ENCODE measurements at places on chromosomes 3 and 15.

GRCh38 chr15:63288342-63288741 is 10.9 kb downstream of the APH1B start:
- no peak for DNase-seq

- no peak for DNase-seq
Observed at GRCh38 chr3:38966811-38967692, 84.7 kb downstream of the SCN11A start.

DNA sequence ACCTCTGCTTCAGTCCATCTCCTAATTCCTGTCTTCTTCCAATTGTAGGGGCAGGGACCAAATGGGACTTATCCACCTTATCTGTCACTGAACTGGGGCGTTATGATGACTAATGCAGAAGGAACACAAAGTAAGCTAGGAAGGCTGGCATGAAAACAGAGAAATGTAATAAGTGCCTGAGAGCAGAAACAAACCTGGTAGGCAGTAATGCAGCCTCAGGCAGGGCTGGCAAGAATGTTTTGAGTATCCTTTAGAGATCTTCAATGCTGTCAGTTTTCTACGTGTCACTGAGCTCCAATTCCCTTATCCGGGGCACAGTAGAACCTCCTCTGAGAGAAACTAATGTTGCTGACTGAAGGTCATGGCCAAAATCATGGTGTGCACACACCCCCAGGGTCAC is 246.2 kb upstream of the TBL1XR1 start:
- no peak for DNase-seq

DNA sequence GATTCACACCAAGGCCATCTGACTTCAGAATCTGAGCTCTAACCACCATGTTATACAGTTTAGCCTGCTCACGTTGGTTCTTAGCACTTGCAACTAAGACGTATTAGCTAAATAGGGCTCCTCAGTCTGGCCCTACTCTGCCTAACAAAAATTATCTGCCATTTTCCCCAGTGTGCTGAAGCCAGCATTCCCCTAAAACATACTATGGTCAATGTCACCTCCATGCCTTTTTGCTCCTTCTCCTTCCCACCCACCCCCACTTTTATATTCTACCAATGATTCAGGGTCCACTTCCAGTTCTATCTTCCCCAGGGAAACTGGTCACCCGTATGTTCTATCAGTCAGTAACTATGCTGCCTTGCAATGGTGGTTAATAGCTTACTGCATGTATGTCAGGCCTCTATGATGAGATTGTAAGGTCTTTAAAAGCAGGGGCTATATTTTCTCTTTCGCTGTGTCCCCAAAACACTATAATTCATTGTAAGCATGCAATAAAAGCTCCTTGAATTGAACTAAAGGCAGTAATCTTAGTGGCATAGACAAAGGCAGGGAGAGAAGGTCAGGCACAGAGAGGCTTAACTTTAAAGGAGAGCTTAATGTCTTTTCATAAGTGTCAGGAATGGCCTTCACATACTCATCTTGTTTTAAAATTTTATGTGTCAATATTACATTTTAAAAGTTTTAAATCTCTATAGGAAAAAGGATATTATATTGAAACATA is 23.3 kb downstream of the POPDC2 start:
- DNase-seq = no peak

- DNase-seq = no peak
Observed at GRCh38 chr3:57078635-57079473, 18.4 kb downstream of the SPATA12 start.

GRCh38 chr3:195282961-195283360 is 12.0 kb upstream of the XXYLT1 start:
- DNase-seq = no peak

DNA sequence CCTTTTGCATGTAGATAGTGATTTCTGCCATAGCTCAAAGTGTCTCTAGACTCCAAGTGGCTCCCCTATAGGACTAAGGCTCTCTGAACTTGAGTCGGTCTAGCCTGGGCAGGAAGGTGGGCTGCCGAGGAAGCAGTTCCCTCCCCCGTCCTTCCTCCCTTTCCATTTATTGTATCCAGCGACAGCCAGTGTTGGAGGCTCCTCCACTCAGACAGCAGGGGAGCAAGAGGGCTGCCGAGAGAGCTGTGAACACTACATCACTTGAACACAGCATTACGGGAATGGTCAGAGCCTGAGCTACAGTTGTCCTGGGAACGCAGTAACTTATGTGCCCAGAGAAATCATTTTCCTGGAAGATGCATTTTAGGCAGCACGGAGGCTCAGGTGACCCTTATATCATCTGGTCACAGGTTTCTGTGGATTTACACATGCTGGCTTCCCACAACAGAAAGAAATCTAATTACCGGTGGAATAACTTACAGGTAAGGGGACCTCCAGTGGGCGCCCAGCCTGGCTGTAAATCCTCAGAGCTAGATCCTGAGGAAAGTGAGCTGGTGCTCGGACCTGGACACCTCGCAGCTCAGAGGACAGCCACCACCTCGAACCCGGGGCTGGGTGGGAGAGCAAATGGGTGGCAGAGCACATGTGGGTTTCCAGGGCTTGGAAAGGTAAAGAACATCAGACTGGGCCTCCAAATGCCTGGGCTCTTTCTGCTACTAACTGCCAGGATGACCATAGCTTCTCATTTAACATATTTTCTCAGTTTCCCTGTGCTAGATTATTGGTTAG is 197.1 kb downstream of the UACA start:
- no peak for DNase-seq

- DNase-seq = no peak
Observed at GRCh38 chr3:113555138-113555537, 22.8 kb downstream of the SIDT1 start.

GRCh38 chr3:118932822-118933558 is 101.7 kb downstream of the IGSF11 start:
- no peak for DNase-seq

DNA sequence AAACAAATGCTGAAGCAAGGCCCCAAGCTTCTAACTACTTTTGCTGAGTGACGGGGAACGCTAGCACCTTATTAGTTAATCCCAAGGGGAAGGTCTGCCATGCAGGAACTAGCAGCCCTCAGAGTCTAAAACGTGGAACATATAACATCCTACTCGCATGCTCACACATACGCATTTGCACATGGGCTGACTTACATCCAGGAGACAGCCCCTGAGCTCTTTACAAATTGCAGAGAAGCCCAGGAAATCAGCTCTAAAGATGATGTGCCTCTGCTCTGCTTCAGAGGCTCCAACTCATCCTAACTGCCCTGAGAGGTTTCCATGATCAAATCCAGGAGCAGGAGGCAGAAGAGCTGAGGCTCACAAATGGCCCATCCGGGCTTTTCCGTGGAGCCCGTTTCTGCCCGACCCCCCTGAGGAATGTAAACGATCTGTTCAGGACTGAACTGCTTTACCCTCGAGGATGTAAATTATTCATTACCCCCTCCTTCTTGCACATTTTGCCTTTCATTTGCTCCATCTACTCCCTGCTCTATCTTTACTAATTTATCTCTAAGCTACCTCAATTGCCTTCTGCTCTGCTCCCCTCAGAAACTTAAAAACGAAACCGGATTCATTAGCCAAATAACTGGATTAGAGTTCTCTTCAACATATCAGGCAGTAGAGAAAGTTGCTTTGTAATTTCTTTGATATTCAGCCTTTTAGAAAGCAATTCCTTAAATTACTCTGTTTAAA is 141.9 kb upstream of the CCDC54 start:
- DNase-seq = no peak

GRCh38 chr3:78066287-78066686 is 1026.4 kb downstream of the ROBO2 start:
- DNase-seq = no peak

- no peak for DNase-seq
Observed at GRCh38 chr3:197847866-197848401, 56.9 kb downstream of the LRCH3 start.

GRCh38 chr15:65405791-65406423 is 16.8 kb downstream of the IGDCC4 start:
- peak; percentile 19 for DNase-seq

DNA sequence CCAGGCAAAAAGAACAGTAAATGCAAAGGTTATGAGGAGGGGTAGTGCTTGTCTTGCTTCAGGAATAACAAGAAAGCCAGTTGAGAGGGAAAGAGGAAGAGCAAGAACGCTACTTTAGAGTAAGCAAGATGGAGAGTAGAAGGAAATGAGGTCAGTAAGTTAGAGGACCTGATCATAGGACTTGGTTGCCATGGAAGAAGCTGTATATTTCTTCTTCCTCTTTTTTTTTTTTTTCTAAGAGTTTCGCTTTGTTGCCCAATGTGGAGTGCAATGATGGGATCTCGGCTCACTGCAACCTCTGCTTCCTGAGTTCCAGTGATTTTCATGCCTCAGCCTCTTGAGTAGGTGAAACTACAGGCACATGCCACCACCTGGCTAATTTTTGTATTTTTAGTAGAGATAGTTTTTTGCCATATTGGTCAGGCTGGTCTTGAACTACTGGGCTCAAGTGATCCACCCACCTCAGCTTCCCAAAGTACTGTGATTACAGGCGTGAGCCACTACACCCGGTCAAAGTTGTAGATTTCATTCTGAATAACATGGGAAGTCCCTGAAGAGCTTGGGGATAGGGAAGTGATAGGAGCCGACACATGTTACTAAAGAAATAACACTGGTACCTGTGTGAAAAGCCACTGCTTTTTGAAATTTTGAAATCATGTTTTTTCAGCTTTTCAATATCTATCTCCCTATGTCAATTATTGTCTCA is 527.9 kb upstream of the NAALADL2 start:
- DNase-seq = no peak

- peak; percentile 97 for DNase-seq
Observed at GRCh38 chr3:147391781-147392624, 14.3 kb downstream of the ZIC4 start.

GRCh38 chr3:121072133-121072532 is 164.1 kb downstream of the STXBP5L start:
- no peak for DNase-seq

GRCh38 chr15:64151727-64152506 is at the start of gene SNX22:
TSS of gene SNX22 (plus strand) at chr15:64151731. CDS start at chr15:64151776, 45 bp downstream.
- no peak for DNase-seq

- DNase-seq = no peak
Observed at GRCh38 chr3:120348065-120348990, 826 bp downstream of the LRRC58 start.

- no peak for DNase-seq
Observed at GRCh38 chr15:56992725-56993124, 74.3 kb downstream of the TCF12 start.

DNA sequence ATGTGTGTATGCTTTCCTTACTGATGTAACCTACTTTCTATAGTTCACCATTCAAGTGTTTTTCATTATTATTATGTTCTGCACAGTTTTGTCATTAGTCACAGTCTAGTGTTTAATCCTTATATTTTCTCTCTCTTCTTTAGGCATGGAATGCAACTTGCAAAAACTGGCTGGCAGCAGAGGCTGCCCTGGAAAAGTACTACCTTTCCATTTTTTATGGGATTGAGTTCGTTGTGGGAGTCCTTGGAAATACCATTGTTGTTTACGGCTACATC is 6.9 kb downstream of the SUCNR1 start:
- DNase-seq = no peak

- DNase-seq = no peak
Observed at GRCh38 chr3:46533091-46533490, 33.0 kb downstream of the LRRC2 start.

DNA sequence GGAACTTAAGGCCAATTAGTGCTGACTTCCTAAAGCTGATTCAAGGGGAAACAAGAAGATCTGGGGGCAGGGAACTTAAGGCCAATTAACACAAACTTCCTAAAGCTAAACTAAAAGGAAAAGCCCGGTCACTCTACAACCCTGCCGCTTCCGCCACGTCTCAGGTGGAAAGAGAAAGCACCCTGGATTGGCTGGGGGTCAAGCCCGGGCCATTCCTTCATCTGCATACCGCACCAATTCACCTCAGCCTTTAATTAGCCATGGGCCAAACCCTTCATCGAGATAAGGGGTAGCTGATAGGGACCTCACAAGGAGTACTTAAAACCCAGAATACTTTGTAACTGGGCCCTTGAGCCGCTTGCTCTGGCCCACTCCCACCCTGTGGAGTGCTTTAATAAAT is 14.4 kb downstream of the TMPRSS7 start:
- no peak for DNase-seq

GRCh38 chr15:59094077-59094476 is 10.9 kb upstream of the CCNB2 start:
- DNase-seq = no peak

GRCh38 chr3:156689608-156690007 is 15.2 kb downstream of the TIPARP start:
- DNase-seq = no peak

GRCh38 chr3:8648909-8649741 is 4.5 kb upstream of the SSUH2 start:
- no peak for DNase-seq

DNA sequence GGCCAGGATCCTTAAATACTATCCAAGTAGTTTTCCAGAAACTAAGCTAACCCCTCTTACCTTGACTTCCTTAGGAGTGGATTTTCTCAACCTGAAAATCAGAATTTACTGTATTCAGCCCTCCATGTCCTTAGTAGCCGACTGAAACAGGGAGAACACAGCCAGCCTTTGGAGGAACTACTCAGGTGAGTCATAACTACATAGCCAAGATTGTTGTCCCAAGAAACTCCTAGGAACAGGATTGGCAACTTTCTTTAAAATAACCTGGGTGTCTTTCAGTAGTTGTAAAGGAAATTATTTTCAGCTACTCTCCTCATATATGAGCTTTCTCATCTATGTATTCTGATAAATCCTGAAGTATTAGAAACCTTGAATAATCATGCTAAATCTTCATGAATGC is 22.3 kb downstream of the FANCD2OS start:
- DNase-seq = no peak

- no peak for DNase-seq
Observed at GRCh38 chr15:43934480-43934879, 107.7 kb downstream of the WDR76 start.

DNA sequence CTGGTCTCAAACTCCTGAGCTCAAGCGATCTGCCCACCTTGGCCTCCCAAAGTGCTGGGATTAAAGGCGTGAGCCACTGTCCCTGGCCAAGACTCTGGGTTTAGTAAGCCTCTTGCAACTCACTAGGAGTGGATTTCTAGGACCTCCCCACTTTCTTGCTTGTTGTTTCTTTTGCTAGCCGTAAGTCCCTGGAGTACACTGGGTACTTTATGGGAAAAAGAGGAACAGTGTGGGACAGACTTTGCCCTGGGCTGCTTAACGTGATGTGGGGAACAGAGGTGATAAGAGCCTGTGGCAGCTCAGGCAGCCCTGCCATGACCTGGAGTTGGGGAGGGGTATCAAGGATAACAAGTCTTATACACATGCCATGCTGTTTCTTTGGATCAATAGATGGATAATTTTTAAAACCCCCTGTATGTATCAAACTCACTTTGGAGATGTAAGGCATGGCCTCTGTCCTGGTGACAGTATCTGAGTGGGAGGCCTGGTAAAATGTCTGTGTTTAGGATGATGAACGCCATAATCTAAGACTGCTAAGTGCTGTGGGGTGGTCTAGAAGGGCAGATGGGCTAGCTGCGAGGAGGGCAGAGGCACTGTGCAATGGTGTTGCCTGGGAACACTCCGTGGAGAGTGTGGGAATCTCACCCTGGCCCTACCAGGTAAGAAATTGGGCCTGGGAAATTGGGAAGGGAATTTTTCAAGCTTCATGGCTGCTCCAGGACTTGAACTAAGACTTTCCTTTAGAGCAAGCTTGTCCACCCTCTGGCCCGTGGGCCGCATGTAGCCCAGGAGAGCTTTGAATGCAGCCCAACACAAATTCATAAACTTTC is 54.8 kb downstream of the SMAD3 start:
- DNase-seq = no peak
